ENCODE measurements at places on chromosomes 1 and 21.

DNA sequence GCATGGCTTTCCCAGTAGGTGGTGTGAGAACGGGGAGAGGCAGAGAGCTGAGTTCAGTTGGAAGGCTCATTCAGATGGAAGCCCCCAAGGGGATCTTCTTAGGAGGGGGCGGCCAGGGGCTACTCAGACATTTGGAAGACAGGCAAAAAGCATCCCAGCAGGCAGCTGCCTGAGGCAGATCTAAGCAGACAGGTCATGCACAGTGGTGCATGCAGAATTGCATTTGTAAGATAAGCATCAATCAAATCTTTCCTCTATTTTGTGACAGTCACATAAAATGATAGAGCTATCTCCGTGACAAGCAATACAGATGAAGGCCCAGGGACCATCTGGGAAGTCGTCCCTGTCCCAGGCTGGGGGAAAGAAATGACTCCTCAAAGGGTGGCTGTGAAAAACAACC lies 3.8 kb downstream of the RAB3B start:
- no peak for DNase-seq

GRCh38 chr1:6414443-6414844 lies 5.3 kb downstream of the HES2 start:
- no peak for DNase-seq

- no peak for DNase-seq
Measured at GRCh38 chr1:29062157-29062942, 61.4 kb downstream of the TMEM200B start.

DNA sequence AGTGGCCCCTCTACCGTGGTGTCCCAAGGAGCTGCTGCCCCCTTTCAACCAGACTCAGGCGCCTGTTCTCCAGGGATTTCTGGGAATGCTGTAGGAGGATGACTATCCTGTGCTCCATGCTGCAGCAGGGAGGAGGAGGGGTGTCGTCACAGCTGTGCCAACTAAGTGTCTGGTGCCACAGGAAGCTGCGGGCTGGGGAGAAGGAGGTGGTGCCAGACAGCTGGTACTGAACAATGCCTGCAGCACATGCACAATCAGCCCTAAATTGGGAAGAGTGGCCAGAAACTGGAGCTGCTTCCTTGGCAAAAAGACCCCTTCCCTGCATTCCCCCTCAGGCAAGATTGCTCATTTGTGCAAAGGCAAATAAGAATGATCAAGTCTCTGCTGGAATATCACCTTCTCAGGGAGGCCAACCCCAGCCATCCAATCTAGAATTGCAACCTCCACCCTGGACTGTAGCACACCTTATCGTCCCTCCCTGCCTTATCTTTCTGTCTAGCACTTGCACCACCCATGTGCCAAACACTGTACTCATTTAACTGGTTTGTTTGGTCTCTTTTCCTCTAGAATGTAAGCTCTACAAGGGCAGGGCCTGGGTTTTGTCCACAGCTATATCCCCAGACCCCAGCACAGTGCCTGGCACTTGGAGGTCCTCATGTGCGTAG lies 33.3 kb downstream of the LAMB3 start:
- no peak for DNase-seq

GRCh38 chr1:88883156-88883555 lies 8.2 kb downstream of the GTF2B start:
- no peak for DNase-seq

- DNase-seq: no peak
Measured at GRCh38 chr21:42829954-42830353, 49.4 kb downstream of the WDR4 start.

GRCh38 chr1:232383455-232384123 lies 246.3 kb downstream of the SIPA1L2 start:
- no peak for DNase-seq

DNA sequence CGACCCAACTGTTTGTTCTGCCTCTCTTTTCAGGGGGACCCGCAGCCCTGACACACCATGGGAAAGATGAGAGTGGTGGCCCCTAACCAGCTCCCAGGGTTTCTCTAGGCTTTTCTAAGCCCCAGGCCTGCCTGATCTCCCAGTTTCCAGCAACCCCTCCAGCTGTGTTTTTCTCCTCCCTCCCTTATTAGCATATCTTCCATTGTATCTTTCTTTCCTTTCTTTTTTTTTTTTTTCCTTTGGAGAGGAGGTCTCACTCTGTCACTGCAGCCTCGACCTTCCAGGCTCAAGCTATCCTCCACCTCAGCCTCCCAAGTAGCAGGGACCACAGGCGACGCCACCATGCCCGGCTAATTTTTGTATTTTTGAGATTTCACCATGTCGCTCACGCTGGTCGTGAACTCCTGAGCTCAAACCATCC lies 1.8 kb upstream of the CERS2 start:
- DNase-seq: no peak

DNA sequence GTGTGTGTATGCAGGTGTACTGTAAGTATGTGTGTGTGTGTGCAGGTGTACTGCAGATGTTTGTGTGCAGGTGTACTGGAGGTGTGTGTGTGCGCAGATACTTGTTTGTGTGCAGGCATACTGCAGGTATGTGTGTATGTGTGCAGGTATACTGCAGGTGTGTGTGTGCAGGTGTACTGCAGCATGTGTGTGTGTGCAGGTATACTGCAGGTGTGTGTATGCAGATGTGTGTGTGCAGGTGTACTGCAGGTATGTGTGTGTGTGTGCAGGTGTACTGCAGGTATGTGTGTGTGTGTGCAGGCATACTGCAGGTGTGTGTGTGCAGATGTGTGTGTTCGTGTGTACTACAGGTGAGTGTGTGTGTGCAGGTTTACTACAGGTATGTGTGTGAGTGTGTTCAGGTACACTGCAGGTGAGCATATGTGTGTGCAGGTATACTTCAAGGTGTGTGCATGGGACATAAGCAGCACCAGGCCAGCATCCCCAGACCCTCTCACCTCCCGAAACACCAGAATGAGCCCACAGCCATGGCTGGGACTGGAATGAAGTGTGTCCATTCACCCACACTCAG lies 97.5 kb downstream of the DMRTB1 start:
- no peak for DNase-seq

- DNase-seq: no peak
Measured at GRCh38 chr1:85275701-85276214, 674 bp downstream of the BCL10 start.

DNA sequence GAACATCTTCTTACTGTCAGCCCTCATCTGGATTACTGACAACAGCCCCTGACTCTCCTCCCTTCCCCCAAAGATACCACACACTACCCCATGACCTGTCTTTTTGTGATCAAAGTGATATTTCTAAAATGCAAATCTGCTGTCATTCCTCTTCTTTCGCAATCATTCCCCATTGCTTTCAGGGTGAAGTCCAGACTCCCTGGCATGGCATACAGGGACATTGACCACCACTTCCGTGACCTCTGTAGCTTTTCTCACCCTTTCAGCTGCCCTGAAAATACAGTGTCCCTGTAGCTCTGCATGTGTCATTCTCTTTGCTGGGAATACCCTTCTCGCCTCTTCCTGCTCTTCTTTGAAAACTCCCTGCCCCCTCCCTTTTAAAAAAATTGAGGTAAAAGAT lies 4.1 kb downstream of the SERINC2 start:
- no peak for DNase-seq

- no peak for DNase-seq
Measured at GRCh38 chr1:224273641-224274040, 56.3 kb downstream of the NVL start.

GRCh38 chr1:82260051-82260450 lies 459.3 kb downstream of the ADGRL2 start:
- DNase-seq: no peak

GRCh38 chr1:32249831-32250525 lies 1.1 kb upstream of the LCK start:
- DNase-seq: peak; percentile 47

DNA sequence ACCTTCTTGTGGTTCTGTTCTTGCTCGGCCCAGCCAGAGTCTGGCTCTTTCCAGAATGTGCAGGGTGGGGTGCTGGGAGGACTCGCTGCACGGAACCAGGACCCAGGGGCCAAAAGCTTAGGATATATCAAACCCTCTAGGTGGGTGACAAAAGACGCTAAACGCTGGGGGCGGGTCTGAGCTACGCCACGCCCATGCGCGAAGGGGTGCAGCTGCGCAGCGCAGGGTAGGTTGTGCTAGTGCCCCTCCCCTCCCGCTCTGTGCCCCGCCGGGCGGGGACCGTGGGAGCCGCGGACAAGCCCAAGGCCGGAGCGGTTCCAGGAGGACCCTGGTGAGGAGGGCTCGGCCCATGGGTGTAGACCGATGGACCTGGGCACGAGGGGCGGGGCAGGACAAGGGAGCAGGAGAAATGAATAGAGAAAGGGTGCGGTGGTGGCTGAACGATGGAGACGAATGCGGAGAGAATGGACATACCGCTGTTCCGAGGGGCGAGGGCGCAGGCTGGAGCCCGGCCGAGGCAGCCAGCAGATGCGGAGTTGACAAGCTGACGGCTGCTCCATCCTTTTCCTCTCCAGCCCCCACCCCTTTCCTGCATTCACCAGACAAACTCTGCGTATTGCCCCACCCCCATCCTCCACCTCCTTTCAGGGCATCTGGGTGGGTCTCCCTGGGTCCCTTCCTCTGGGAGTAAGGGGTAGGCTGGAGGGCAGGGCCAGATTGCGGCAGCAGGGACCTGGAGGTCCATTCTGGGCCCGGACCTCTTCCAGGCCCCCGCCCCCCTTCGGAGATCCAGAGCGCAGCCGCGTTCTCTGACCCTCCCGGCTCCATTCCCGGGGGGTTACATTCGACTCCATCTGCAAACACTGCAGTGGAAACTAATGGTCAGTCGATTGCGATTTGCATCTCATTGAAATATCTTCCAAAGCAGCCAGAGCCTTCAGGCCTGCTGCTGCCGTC lies at the start of gene RUSC1:
Gene RUSC1, plus strand, starts transcription at position 234 of the 957 bp plus-strand sequence. CDS start 880 bp downstream, outside the sequence.
- peak; percentile 46 for DNase-seq

- DNase-seq: no peak
Measured at GRCh38 chr1:22379566-22379965, 72.1 kb upstream of the ZBTB40 start.

DNA sequence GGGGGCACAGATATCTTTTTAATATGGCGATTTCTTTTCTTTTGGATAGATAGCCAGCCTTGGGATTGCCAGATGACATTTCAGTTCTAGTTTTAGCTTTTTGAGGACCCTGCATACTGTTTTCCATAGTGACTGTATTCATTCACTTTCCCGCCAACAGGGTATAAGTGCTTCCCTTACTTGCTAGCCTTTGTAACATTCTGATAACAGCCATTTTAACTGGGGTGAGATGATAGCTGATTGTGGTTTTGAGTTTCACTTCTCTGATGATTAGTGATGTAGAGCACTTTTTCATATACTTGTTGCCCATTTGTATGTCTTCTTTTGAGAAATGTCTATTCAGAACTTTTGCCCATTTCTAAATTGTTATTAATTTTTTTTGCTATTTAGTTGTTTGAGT lies 151.9 kb downstream of the NTPCR start:
- no peak for DNase-seq

GRCh38 chr1:45879885-45880598 lies 76.6 kb downstream of the MAST2 start:
- no peak for DNase-seq

DNA sequence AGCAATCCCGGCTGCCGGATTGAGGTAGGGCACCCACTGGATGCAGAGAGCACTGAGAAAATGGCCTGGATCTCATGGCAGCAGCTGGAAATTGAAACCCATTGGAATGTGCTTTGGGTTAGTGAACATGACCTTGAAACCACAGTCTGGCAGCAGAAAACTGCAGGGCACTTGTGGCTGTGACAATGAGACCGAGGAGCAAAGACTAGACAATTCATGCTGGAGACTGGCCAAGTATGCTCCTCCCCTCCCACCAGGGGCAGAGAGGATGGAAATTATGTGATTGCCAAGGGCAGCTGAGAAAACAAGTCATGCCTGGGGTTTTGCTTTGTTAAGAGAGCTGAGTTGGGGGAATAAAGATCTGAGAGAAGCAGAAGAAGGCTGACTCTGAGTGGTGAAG lies 60.7 kb downstream of the ZNF697 start:
- DNase-seq: no peak

DNA sequence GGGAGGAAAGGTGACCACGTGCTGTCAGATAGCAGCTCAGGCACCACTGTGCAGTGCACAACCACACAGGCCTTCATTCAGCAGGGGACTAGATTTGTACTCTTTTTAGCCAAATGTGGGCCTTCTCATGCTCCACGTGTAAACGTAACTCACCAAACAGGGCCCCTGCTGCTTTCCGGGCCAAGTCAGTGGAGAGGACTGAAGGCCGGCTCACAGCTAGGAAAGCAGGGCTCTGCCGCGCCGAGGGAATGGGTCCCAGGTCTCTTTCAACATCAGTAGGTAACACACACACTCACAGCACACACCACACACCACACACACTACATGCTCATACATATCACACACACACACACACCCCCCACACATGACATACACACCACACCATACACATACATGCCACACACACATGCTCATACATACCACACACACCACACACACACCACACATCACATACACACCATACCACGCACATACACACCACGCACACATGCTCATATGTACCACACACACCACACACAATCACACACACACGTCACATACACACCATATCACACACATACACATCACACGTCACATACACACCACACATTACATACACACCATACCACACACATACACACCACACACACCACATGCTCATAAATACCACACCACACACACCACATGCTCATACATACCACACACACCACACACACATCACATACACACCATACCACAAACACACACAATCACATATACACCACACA lies 124.0 kb upstream of the ERG start:
- no peak for DNase-seq

- DNase-seq: no peak
Measured at GRCh38 chr1:18480315-18481189, at the start of gene KLHDC7A. Gene KLHDC7A (plus strand): TSS chr1:18480930. CDS start chr1:18480982, 52 bp downstream.

- no peak for DNase-seq
Measured at GRCh38 chr1:5485968-5486696, 506.1 kb downstream of the NPHP4 start.

DNA sequence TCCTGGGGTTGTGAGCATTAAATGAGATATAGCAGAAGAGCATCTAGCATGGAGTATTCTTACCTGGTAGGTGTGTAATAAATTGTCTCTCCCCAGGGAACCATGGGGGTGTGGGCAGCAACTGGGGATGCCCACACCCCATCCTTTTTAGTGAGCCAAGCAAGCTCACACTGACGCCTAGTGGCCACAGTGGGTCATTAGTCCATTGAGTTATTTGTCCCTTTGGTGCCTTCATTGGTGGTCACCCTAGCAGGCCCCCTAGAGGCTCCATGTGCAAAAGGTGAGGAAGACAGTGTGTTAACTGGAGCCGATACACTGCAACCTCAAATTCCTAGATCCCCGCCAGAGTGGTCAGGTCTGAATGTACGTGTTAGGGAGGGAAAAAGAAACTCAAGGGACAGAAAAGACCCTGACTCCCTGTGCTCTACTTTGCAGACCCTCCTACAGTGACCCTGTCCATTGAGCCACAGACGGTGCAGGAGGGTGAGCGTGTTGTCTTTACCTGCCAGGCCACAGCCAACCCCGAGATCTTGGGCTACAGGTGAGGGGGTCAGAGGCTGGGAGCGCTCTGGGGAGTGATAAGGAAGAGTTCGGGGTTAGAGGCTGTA lies 93.3 kb upstream of the CD1D start:
- no peak for DNase-seq

- no peak for DNase-seq
Measured at GRCh38 chr1:245961137-245961540, 545.9 kb downstream of the SMYD3 start.

All from stimulated activated CD4-positive, alpha-beta T cell treated with anti-CD3 and anti-CD28 coated beads, Interleukin-15, amount 100 ng/mL, for 1 hour (primary cell).